ENCODE measurements at places on chromosomes 7 and 10.

GRCh38 chr7:75040512-75040911, 33.1 kb downstream of the RCC1L start:
- DNase-seq, result peak; percentile 80

DNA sequence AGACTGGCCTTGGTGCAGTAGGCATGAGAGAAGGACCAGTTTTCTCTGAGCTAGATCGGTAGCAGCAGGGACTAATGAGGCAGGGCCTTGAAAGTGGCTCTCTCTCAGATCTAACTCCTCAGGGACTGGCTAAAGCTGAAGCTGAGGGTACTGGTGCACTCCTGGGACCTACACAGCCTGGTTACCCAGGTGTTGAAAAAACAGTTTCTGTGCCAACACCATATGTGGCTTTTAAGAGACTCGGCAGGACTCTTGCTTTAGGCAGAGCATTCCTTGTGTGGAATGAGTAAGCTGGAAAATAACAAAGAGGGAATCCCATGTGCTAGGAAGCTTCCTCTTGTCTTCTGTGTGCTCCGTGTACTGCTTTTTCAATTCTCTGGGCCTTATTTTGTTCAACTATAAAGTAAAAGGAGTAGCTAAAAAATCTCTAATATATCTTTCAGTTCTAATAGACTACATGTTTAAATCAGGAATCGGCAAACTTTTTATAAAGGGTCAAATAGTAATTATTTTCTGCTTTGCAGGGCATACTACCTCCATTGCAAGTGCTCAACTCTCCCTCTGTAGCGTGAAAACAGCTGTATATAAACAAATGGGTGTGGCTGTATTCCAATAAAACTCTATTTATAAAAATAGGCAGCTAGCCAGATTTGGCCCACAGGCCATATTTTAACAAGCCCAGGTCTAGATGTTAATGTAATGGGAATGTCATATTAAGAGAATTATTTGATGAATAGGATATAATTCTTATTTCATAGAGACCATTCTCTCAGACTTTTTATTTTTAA, 186.1 kb upstream of the KAT6B start:
- no peak for DNase-seq

DNA sequence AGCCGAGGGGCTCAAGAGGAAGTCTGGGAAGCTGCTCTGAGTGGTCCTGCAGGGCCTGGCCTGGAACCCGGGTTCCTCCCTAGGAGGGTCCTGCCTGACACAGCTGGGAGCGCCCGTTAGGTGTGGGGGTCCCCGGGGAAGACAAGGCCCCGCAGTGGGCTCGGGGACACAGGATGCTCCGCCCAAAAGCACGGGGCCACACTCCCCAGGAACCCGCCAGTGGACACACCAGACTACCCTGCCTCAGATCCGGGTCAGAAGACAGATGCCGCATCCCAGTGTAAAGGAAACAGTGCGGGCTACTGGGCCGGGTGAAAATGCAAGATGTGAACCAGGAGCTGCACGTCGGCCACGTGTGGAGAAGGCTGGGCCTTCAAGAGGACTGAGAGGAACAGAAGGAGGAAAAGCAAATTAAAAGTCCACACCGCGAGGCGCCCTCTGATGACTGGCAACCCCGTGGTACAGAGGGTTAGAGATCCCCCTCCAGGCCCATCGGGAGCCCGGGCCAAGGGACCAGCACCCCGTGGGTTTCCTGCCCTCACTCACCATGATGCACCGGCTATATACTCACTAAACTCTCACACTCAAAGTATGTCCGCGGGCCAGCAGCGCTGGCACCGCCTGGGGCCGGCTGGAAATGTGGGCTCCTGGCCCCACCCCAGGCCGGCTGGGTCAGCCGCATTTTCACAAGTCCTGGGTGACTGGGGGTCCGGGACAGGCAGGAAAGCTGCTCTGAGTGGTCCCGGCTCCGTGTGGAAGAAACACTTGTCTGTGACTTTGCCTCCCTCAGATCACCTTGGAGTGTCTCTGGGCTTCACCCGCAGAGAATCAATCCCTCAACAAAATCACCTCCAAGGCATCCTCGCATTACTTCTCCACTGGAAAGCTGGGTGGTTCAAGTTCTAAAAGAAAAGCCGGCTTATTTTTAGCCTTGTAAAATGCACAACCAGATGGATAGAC, 6.1 kb downstream of the STK32C start:
- no peak for DNase-seq

GRCh38 chr10:8840356-8840755, 785.9 kb downstream of the GATA3 start:
- no peak for DNase-seq

Measured in MM.1S (cell line).